ENCODE measurements at places on chromosomes 7 and 10.
A peak's percentile ranks its signal among the peaks of the same experiment; 100 is the strongest.

DNA sequence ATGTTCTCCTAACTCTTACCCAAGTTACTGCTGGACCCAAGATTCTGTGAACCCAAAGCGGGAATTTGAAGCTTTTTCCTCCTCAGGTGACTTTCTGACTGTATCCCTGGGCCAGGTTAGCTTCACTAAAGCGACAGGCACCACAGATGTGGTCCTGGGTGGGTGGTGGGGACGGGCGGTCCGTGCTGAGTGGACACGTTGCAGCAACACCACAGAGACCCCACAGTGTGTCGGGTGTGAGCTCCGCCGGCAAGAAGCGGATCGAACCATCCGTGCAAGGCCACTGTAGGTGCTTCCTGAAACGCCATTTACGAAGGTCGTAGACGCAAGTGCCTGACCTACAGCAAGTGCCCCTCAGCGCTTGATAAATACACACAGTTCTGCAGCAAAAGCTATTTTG, 325.9 kb downstream of the ADARB2 start:
- H3K27me3 ChIP-seq, result no peaks in the 10 kb centered on the region
- DNase-seq, result no peak
- no peaks in the 10 kb centered on the region for H3K36me3 ChIP-seq
- H3K4me1 ChIP-seq, result no peaks in the 10 kb centered on the region
- H3K27ac ChIP-seq, result no peak overlapping the region

DNA sequence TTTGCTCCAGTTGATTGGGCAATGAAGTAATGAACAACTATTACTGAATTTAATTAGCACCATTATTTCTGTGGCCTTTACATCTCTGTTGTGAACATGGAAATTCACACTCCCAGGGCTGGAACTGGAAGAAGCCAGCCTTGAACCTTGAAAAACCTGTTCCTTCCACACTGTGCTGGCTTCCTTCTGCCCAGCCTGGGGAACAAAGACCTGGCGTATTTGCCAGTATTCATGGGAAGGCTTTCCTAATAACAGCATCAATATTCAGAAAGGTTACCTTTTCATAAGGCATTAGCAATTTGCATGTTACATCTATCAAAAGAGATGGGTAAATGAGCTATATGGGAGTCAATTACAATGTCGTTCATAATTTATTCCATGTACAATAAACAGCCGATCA, 1.3 kb downstream of the C10orf90 start:
- no peak for DNase-seq
- H3K36me3 ChIP-seq, result no peaks in the 10 kb centered on the region
- H3K4me1 ChIP-seq, result no peaks in the 10 kb centered on the region
- no peaks in the 10 kb centered on the region for H3K27me3 ChIP-seq
- no peak overlapping the region for H3K4me3 ChIP-seq

DNA sequence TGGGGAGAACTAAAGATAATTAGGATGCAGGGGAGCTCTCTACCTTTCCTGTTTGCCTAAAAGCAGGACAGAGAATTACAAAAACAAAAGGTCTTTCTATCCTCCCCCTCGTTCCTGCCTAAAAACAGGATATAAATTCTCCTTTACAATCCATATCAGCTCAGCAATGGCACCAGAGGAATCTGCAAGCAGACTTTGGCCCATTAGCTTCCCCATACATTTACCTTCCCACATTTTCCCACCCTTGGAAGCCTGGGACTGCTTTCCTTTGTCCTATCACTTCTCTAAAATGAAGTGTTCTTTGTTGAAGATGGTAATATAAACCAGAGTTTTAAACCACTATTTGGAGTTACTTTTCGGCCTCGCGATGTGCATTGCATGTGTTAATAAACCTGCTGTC, 15.5 kb downstream of the SHTN1 start:
- H3K4me3 ChIP-seq, result no peak overlapping the region
- no peak for DNase-seq
- no peak overlapping the region for H3K27ac ChIP-seq
- H3K36me3 ChIP-seq, result no peaks in the 10 kb centered on the region
- H3K4me1 ChIP-seq, result peaks cover 5% of the 10 kb centered on the region

DNA sequence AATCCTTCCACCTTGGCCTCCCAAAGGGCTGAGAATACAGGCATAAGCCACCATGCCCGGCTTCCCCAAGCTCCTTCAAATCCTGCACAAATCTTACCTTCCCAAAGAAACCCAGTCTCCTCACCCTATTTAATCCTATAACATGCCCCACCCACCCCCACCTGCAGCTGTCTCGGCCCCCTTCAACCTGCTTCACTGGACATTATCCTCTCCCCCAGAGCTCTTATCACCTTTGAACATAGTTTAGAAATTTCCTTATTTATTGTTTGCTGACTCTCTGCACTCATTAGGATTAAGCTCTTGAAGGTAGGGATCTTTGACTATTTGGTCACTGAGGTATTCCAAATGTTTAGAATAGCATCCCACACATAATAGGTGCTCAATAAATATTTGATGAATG, 3.5 kb downstream of the ZNF467 start:
- H3K36me3 ChIP-seq, result peaks cover 5% of the 10 kb centered on the region
- no peak overlapping the region for H3K27ac ChIP-seq
- H3K4me3 ChIP-seq, result no peak overlapping the region
- no peaks in the 10 kb centered on the region for H3K4me1 ChIP-seq
- peaks cover 21% of the 10 kb centered on the region for H3K27me3 ChIP-seq

DNA sequence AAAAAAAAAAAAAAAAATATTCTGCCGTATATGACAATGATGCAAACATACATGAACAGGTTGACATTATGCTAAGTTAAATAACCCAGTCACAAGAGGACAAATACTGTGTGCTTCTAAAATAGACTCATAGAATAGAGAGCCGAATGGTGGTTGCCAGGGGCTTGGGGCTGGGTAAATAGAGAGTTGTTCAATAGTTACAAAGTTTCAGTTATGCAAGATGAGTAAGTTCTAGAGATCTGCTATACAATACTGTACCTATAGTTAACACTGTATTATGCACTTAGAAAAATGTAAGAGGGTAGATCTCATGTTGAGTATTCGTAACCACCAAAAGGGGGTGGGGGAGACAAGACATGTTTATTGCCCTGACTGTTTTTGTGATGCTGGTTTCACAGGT, 77.1 kb upstream of the GNAI1 start:
- no peak overlapping the region for H3K27ac ChIP-seq
- DNase-seq, result no peak
- peaks cover 13% of the 10 kb centered on the region for H3K4me1 ChIP-seq
- H3K27me3 ChIP-seq, result no peaks in the 10 kb centered on the region
- H3K4me3 ChIP-seq, result no peak overlapping the region

DNA sequence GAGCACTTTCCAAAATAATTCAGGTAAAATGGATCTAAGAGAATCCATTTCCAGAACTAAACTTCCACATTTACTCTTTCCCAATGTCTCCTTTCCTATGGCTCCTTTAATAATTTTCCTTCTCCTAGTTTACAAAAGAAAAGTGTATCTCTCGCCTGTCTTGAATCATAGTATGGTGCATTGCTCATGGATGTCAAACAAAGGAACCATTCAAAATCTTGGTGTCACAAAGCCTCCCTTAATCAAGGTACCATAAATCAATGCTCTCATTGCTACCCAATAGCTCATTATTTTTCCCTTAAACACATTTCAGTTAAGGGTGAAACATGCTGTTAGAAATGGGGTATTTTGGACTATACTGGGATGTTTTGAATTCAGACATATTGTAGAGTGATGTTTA, 57.6 kb upstream of the KCNMA1 start:
- DNase-seq, result no peak
- peaks cover 7% of the 10 kb centered on the region for H3K4me1 ChIP-seq
- H3K27ac ChIP-seq, result no peak overlapping the region
- no peak overlapping the region for H3K4me3 ChIP-seq
- H3K27me3 ChIP-seq, result peaks cover 14% of the 10 kb centered on the region
- H3K36me3 ChIP-seq, result no peaks in the 10 kb centered on the region

GRCh38 chr7:108299251-108299973, 156.8 kb downstream of the NRCAM start:
- no peaks in the 10 kb centered on the region for H3K36me3 ChIP-seq
- no peak overlapping the region for H3K27ac ChIP-seq
- H3K4me3 ChIP-seq, result no peak overlapping the region
- peak; percentile 7 for DNase-seq
- H3K4me1 ChIP-seq, result peaks cover 16% of the 10 kb centered on the region
- peaks cover 10% of the 10 kb centered on the region for H3K27me3 ChIP-seq

DNA sequence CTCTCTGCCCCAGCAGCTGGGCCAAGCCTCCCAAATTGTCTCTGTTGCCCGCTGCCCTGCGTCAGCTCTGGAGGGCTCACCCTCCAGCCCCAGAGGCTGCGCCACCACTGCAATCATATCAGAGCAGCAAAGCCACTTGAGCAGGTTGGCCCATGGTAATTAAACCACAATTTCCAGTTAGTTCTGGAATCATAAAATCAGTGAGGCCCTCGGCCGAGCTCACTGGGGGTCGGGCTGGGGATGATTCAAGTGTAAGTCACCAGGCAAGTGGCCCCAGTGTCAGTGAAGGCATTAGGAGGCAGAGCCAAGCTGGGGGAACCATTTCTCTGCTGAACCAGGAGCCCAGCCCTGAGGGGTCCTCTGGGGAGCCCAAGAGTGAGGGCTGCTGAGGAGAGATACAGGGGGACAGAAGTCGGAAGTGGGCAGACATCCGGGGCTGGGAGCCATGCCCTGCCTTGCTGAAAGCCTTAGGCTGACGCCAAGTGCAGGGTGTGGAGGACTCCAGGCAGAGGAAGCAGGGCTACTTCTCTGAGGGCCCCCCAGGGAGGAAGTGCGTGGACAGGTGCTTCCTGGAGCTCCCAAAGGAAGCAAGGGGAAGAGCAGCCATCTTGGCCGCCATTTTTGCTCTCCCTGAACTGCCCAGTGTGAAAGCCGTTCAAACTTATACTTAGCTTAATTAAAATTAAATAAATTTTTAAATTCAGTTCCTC, 29.5 kb upstream of the SLC29A3 start:
- no peak overlapping the region for H3K4me3 ChIP-seq
- no peak overlapping the region for H3K27ac ChIP-seq
- H3K4me1 ChIP-seq, result peaks cover 8% of the 10 kb centered on the region
- H3K36me3 ChIP-seq, result no peaks in the 10 kb centered on the region
- peaks cover 3% of the 10 kb centered on the region for H3K27me3 ChIP-seq
- no peak for DNase-seq

GRCh38 chr10:74816824-74817498, 9.4 kb upstream of the KAT6B start:
- peaks cover 8% of the 10 kb centered on the region for H3K36me3 ChIP-seq
- peaks cover 8% of the 10 kb centered on the region for H3K4me1 ChIP-seq
- DNase-seq, result no peak
- H3K27me3 ChIP-seq, result no peaks in the 10 kb centered on the region
- H3K27ac ChIP-seq, result no peak overlapping the region

DNA sequence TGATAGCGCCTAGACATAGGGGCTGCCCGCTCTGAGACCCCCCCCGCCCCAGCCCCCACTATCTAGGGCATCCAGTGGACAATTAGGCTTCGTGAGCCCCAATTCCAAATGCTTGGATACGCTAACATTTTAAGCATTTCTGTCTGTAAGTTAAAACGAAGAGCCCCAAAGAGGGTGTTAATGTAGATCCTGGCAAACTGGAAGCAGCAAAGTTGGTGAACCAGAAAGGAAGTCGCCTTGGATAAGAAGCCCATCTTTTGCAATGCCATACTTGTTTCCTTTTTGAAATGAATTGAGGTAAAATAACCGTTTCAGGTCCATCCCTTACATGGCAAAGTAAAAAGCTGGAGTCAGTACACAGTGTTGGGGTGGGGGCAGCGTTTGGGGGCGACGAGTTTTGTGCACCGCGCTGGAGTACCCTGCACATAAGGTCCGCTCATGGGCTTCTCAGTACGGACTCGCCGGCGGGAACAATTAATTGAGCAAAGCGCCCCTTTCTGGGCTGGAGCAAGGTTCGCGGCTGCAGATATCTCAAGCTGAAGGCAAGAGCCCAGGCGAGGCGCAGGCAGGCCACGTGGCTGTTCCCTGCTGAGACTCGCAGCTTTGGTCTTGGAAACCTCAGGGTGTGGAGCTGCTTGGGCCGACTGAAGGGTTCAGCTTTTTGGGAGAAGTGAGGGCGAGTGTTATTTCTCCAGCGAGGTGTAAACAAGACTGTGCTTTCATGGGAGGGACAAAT, 1.4 kb upstream of the TWIST1 start:
- DNase-seq, result peak; percentile 41
- peaks cover 13% of the 10 kb centered on the region for H3K36me3 ChIP-seq
- H3K4me3 ChIP-seq, result peak overlapping the region; percentile 93
- peaks cover 50% of the 10 kb centered on the region for H3K4me1 ChIP-seq
- peak overlapping the region; percentile 98 for H3K27ac ChIP-seq

DNA sequence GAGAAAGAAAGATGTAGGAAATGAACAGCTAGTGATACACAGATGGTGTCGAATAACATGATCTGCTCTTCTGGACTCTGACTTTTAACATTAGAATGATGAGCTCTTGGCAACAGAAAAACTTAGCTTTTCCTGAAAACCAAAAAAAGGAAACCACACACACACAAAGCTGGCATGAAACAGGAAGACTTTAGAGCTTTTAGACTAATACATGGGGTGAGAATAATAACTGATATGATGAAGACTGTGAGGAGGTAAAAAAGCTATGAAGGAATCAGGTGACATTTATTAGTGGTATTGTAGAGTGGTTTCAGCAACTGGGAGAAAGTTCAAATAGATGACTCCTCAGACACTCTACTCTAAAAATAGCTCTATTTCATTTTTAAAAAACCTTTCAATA, 491.9 kb downstream of the PARD3 start:
- H3K36me3 ChIP-seq, result no peaks in the 10 kb centered on the region
- DNase-seq, result peak; percentile 18
- H3K4me1 ChIP-seq, result peaks cover 44% of the 10 kb centered on the region
- H3K27me3 ChIP-seq, result peaks cover 1% of the 10 kb centered on the region
- H3K4me3 ChIP-seq, result peak overlapping the region; percentile 48

DNA sequence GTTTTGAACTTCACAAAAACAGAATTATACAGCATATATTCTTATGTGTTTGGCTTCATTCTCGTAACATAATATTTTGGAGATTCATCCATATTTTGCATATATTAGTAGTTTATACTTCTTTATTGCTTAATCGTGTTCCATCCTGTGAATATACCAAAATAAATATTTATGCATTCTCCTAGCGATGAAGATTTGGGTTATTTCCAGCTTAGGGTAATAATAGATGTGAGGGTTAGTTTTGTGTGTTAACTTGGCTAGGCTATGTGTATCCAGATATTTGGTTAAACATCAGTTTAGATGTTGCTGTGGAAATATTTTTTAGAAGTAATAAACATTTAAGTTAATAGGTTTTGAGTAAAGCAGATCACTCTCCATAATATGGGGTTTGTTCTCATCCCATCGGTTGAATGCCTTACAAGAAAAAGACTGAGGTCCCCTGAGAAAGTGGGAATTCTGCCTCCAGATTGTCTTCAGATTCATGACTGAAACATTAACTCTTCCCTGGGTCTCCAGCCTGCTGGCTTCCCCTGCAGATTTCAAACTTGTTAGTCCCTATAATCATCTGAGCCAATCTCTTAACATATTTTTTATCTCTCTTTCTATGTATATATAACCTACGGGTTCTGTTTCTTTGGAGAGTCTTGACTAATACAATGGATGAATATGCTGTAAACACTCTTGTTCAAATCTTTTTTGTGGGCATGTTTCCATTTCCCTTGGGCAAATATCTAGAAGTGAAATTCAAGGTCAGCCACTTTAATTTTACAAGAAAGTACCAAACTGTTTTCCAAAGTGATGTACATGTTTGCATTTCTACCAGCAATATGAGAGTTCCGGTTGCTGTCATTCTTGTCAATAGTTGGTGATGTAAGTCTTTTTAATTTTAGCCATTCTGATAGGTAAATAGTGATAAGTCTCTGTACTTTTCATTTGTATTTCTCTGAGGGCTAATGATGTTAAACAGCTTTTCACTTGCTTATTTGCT, 48.7 kb downstream of the PDK4 start:
- H3K4me3 ChIP-seq, result no peak overlapping the region
- H3K36me3 ChIP-seq, result no peaks in the 10 kb centered on the region
- peaks cover 19% of the 10 kb centered on the region for H3K4me1 ChIP-seq
- DNase-seq, result no peak
- no peaks in the 10 kb centered on the region for H3K27me3 ChIP-seq

GRCh38 chr10:26690731-26691475, 6.6 kb upstream of the PDSS1 start:
- H3K27me3 ChIP-seq, result peaks cover 6% of the 10 kb centered on the region
- no peak overlapping the region for H3K27ac ChIP-seq
- H3K4me3 ChIP-seq, result no peak overlapping the region
